ENCODE measurements at places on chromosomes 11 and 22.

DNA sequence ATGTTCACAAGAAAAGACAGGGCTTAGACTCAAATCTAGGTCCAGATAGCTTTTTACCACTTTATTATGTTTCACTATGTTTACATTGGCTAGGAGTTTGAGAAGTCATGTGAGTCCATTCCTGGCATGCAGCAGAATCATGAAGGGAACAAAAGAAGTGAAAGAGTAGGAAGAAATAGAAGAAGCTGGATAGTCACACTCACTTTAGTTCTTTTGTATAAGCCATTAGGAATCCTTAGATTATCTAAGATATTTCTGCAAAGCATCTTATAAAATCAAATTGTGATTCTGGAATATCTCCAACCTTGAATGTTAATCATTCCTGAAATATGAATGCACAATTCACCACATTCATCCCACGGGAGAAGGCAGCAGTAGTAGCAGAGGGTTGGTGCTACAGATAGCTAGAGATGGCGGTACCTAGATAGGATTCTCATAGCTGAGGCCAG, 31.9 kb downstream of the MAML2 start:
- H3K27me3 ChIP-seq = peaks cover 3% of the 10 kb centered on the region
- no peaks in the 10 kb centered on the region for H3K36me3 ChIP-seq
- no peak for DNase-seq
- no peak overlapping the region for H3K4me3 ChIP-seq
- no peak overlapping the region for H3K27ac ChIP-seq
- H3K4me1 ChIP-seq = peaks cover 41% of the 10 kb centered on the region

DNA sequence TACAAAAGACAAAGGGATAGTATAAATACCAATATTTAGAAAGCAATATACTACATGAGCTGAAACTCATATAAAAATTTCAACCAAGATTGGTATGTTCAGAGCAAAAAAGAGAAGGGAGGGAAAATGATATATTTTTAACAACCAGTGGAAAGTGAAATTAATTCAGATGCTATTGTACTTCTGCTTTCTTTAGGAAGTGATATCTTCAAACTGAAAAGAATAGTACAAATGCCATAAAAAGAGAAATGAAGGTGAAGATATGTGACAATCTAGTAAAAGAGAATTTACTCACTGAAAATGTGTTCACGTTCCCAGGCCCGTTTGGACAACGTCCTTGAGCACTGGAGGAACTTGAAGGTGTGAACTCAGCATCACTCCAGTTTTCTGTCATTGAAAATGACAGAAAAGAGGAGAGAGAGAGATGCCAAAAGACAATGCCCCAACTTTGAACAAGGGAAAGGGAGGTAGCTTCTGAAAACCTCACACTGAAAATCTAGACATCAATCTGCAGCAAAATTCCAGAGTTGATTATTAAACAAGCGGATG, 47.5 kb downstream of the SC5D start:
- H3K4me1 ChIP-seq = no peaks in the 10 kb centered on the region
- H3K36me3 ChIP-seq = no peaks in the 10 kb centered on the region
- no peak overlapping the region for H3K4me3 ChIP-seq

- H3K36me3 ChIP-seq = peaks cover 11% of the 10 kb centered on the region
- H3K4me1 ChIP-seq = no peaks in the 10 kb centered on the region
- H3K27me3 ChIP-seq = peaks cover 6% of the 10 kb centered on the region
Measured at GRCh38 chr22:21780259-21780658, 44.7 kb upstream of the YPEL1 start.

DNA sequence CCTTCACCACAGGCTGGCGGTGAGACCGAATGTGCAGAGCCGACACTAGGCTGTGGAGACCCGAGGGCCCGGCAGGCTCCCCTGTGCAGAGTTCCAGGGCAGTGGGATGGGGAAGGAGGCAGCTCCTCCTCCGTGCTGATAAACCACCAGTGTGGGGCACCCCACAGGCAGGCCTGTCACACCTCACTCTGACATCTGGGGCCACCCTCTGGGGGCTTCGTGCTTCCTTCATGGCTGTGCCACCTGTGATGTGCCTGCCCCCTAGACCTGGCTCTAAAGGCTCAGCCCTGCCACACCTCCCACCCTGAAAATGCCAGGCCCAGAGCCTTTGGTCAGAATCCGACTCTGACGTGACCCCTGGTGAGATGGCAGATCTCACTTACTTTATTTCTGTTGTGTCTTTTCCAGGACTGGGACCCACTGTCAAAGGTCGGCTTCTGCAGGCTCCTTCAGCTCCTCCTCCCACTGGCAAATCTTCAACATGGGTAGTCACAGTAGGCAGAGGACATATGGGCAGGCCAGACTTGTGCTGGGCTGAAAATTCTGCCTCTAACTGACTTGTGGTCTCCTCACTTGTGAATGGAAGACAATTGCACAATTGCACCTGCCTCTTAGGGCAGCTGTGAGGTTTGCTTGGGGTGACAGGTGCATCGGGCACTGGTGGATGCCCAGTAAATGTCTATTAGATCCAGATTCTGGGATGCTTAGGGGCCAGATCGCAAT, 46.2 kb upstream of the TSKU start:
- no peaks in the 10 kb centered on the region for H3K36me3 ChIP-seq
- no peaks in the 10 kb centered on the region for H3K27me3 ChIP-seq
- H3K4me3 ChIP-seq = no peak overlapping the region
- H3K4me1 ChIP-seq = no peaks in the 10 kb centered on the region

DNA sequence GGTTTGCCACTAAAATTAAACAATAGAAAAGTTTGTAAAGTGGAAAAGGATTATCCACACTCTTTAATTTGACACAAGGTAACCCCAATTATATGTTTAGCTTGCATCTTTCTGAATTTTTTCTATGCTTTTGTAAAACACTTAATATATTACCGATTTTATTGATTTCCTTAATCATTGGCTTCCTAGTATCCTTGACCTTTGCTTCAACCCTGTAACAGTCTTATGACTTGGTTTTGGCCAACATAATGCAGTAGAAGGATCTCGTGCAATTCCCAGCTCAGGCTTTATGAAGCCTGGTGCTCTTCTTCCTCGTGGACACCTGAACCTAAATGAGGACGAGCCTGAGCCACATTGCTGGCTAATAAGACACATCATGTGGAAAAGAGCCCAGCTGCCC, 23.6 kb upstream of the CASP4 start:
- H3K36me3 ChIP-seq = no peaks in the 10 kb centered on the region
- no peak overlapping the region for H3K27ac ChIP-seq

GRCh38 chr22:44001521-44001920, 22.6 kb upstream of the PARVB start:
- peaks cover 23% of the 10 kb centered on the region for H3K36me3 ChIP-seq
- H3K27me3 ChIP-seq = no peaks in the 10 kb centered on the region
- peaks cover 17% of the 10 kb centered on the region for H3K4me1 ChIP-seq
- DNase-seq = no peak

DNA sequence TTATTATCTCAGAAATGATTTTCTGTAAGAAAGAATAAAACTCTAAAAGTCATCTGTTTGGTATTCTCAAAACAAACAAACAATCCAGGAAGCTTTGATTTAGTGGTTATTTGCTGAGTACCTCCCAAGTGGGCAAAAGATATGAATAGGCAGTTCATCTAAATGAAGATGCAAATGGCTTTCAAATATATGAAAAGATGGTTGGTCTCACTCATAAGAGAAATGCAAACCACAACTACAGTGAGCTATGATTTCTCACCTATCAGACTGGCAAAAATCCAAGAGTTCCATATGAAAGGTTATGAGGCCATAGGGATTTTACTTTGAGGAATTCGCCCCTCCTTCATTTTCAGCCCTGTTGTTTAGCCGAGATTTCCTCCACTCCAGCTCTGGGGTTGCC, 11.3 kb upstream of the P2RY2 start:
- H3K36me3 ChIP-seq = no peaks in the 10 kb centered on the region
- no peak overlapping the region for H3K27ac ChIP-seq
- H3K27me3 ChIP-seq = peaks cover 4% of the 10 kb centered on the region
- no peak for DNase-seq
- H3K4me3 ChIP-seq = no peak overlapping the region
- peaks cover 6% of the 10 kb centered on the region for H3K4me1 ChIP-seq

DNA sequence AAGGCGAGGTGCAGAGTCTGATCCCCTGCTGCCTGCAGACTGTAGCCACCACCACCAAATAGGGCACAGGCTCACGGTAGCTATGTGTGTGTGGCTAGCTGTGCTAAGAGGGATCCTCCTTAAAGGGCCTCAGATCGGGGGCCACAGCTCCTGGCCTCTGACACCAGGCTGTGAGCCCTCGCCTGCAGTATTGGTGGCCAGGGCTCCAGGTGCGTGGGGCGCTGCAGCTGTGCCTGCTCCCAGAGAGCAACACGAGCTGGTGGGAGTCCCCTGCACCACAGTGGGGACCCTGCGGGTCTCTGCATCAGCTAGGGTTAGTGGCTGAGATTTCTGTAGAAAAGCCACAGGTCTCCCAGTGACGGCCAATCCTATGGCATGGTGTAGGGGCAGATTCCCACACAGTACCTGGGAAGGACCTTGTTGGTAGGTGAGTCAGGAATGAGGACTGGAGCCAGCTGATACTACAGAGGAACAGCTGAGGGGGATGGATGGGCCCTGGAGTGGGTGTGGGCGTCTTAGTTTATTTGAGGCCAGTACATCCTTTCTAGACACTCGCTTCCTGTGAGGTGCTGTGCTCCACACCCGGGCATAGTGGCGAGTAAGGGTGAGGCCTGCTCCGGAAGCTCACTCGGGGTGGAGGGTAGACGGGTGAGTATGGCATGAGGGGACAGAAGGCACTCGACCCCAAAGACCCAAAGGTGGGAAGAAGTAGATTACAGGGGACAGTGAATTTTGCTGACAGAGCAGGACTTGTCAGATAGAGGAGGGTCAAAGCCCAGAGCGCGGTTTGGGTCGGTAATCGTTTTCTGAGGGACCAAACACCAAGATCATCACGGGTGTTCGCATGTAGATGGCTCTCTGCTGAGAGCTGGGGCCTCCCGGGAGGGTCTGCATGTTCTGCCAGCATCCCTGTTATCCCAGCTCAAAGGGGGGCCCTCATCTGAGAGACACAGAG, 212.5 kb downstream of the TBC1D22A start:
- peaks cover 7% of the 10 kb centered on the region for H3K27me3 ChIP-seq
- H3K36me3 ChIP-seq = peaks cover 25% of the 10 kb centered on the region
- no peak overlapping the region for H3K27ac ChIP-seq
- H3K4me3 ChIP-seq = no peak overlapping the region

GRCh38 chr11:114478001-114478410, 38.7 kb downstream of the REXO2 start:
- peak; percentile 6 for DNase-seq
- H3K4me1 ChIP-seq = peaks cover 21% of the 10 kb centered on the region
- H3K27ac ChIP-seq = peak overlapping the region; percentile 95
- no peaks in the 10 kb centered on the region for H3K36me3 ChIP-seq
- peaks cover 2% of the 10 kb centered on the region for H3K27me3 ChIP-seq

DNA sequence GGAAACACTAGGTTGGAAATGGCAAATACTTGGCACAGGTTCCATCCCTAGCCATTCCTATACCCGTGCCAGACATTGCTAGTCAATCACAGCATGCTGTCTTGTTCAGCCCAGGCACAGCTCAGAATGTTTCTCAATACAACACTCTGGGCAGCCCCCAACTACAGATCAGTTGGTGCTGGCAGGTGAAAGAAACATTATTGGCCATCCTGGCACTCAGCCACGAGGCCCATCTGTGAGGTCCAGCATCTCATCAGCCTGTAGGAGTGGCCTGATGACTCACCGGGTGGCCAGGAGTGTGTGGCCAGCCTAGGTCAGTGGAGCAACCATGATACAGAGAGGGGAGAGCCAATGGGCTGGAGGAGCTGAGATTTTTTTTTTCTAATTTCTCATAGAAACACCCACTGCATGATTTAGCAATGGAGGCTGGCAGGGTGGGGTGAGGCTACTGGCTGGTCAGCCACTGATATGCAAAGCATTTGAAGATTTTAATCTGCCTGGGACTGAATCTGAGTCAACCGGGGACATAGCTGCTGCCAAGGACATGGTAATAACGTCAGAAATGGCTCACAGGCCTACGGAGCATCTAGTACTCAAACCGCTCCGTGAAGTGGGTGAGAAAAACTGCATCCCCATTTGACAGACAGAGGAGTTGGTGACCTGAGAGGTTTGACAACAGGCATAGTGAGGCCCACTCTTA, 5.4 kb downstream of the MYO18B start:
- H3K27ac ChIP-seq = no peak overlapping the region
- H3K27me3 ChIP-seq = peaks cover 9% of the 10 kb centered on the region
- no peak overlapping the region for H3K4me3 ChIP-seq

DNA sequence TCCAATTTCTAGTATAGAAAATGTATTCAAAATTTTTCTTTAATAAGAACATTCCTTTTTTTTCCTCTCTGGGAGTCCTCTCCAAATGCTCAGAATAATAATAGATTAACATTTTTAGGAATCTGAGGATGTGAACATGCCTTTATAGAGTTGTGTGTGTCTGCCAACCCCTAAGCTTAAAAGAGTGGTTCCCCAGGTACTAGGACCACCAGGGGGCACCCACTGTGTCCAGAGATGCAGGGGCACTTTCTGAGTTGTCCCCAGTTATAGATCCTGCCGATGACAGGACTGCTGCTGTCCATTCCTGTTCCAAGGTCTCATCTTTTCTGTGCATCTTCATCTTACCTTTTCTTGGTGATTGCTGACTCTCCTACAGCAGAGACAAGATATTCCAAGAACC, 27.0 kb upstream of the MICAL2 start:
- no peak overlapping the region for H3K4me3 ChIP-seq
- H3K27me3 ChIP-seq = no peaks in the 10 kb centered on the region
- no peaks in the 10 kb centered on the region for H3K36me3 ChIP-seq
- no peak overlapping the region for H3K27ac ChIP-seq
- no peak for DNase-seq

GRCh38 chr22:36144886-36145541, 15.5 kb downstream of the APOL3 start:
- H3K27me3 ChIP-seq = peaks cover 6% of the 10 kb centered on the region
- peak overlapping the region; percentile 18 for H3K27ac ChIP-seq
- H3K36me3 ChIP-seq = no peaks in the 10 kb centered on the region
- H3K4me1 ChIP-seq = peaks cover 8% of the 10 kb centered on the region

- peaks cover 41% of the 10 kb centered on the region for H3K36me3 ChIP-seq
- no peaks in the 10 kb centered on the region for H3K27me3 ChIP-seq
- H3K4me3 ChIP-seq = no peak overlapping the region
- no peak overlapping the region for H3K27ac ChIP-seq
- H3K4me1 ChIP-seq = peaks cover 6% of the 10 kb centered on the region
- no peak for DNase-seq
Measured at GRCh38 chr22:24087071-24087795, 76.1 kb downstream of the CABIN1 start.

DNA sequence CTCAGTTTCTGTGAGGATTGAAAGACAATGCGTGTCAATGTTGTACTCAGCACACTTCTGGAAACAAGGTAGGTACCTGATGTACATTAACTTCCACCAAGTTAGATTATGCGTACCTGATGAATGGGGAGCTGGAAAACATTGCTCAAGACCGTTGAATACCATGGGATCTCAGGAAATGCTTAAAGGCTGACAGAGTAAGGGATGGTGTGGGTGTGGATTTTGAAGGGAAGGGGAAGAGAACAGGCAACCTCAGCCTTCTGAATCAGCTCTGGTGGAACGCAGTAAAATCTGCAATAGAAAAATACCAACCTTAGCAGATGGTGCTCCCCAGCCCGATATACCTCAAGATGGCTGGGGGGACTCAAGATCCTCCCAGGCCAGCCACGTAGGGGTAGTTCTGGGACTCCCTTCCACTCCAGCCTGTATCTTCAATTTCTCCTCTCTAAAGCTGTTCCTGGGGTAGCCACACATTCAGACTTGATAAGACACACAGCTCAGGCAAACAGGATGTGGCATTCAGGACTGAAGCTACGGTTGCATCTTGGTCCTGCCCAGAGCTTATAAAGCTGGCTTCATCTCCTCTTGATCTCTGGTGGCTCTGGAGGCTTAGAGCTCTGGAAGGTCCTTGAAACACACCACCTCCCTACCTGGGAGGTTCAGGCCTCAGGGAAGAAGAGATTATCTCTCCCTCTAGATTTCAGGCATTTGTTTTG, 111.8 kb downstream of the CTNND1 start:
- H3K36me3 ChIP-seq = no peaks in the 10 kb centered on the region
- H3K27me3 ChIP-seq = no peaks in the 10 kb centered on the region
- H3K4me1 ChIP-seq = no peaks in the 10 kb centered on the region
- DNase-seq = no peak
- H3K27ac ChIP-seq = no peak overlapping the region

Data from endothelial cell (in vitro differentiated cells).